ENCODE measurements at places on chromosomes 5 and 9.
A peak's percentile ranks its signal among the peaks of the same experiment; 100 is the strongest.

- no peak for DNase-seq
Measured at GRCh38 chr9:137088121-137088520, 1.3 kb downstream of the MAN1B1 start.

GRCh38 chr9:117480253-117480652 lies 65.4 kb upstream of the ASTN2 start:
- DNase-seq, result no peak

GRCh38 chr5:180960209-180960608 lies 28.4 kb upstream of the BTNL3 start:
- DNase-seq, result no peak

GRCh38 chr5:176737746-176738636 lies 72.4 kb upstream of the UNC5A start:
- no peak for DNase-seq

DNA sequence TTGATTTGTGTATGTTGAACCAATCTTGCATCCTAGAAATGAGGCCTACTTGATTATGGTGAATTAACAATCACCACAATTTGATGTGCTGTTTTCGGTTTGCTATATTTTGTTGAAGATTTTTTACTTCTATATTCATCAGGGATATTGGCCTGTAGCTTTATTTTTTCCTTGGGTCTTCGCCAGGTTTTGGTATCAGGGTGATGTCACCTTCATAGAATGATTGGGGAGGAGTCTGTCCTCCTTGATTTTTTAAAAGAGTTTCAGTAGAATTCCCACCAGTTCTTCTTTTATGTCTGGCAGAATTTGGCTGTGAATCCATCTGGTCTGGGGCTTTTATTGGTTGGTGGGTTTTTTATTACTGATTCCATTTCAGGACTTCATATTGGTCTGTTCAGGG lies 115.2 kb downstream of the CPLANE1 start:
- DNase-seq, result peak; percentile 78

- DNase-seq, result peak; percentile 78
Measured at GRCh38 chr5:139392678-139393496, 2.0 kb downstream of the PROB1 start.

- DNase-seq, result no peak
Measured at GRCh38 chr9:89444925-89445765, 52.8 kb downstream of the SEMA4D start.

GRCh38 chr5:40414922-40415321 lies 264.8 kb upstream of the PTGER4 start:
- DNase-seq, result no peak

DNA sequence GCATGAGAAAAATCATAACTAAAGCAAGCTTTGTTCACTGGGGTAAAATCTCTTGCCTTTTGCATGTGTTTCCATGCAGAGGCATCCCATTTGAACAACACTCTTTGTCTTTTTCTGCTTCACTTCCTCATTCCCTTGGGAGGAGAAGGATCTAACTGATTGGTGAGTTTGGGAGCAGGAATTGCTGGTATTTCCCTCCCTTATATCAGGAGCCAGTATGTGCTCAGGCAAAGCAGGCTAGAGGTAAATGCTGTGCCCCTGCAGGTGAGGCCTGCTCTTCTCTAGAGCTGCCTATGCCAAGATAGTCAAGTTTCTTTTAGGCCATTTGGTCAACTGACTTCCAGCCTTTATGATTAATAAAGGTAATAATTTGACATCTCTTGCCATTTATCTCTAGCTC lies 179.9 kb downstream of the COX7C start:
- DNase-seq, result no peak

DNA sequence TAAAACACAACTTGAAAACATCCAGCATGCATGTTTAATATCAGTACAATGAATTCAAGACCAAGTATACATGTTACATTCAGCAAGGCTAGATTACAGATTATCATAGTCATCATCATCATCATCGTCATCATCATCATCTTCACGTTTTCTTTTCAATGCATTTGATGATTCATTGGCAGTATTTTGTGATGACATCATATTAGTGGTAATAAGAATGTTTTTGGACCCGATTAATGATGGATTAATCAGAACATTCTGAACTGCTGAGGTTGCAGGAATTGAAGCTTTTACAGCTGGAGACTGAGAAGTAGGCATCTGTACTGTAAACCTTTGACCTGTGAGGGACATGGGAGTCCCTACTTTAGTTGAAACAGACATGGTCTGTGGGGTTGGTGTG lies 4.5 kb downstream of the AK6 start:
- no peak for DNase-seq

- no peak for DNase-seq
Measured at GRCh38 chr5:3197304-3198073, 398.1 kb upstream of the IRX1 start.

GRCh38 chr9:127474592-127474991 lies 23.3 kb downstream of the LRSAM1 start:
- DNase-seq, result no peak

- DNase-seq, result peak; percentile 53
Measured at GRCh38 chr9:121267689-121268597, at the start of gene GSN. GSN (plus strand) TSS chr9:121268162; CDS start chr9:121301972, 33,810 bp downstream.

- no peak for DNase-seq
Measured at GRCh38 chr5:68766952-68767464, 326.8 kb upstream of the SLC30A5 start.

GRCh38 chr5:57276353-57276752 lies 102.5 kb downstream of the GPBP1 start:
- no peak for DNase-seq

DNA sequence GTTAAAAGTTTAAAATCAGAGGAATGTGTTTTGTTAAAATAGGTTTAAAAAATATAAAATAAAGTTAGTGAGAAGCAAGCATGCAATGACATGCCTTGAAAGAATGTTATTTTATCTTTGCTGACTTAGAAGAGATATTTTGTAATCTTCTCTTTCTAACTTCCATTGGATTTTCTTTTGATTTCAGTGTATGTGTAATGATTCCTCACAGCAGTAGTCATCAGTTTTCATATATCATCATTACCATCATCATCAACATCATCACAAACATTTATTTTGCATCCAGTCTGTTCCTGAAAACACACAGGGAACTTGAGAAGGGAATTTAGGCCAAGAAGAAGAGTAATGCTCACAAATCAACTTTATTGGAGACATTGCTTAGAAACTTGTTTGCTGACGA lies 699.6 kb downstream of the TAF11L14 start:
- DNase-seq, result peak; percentile 24

DNA sequence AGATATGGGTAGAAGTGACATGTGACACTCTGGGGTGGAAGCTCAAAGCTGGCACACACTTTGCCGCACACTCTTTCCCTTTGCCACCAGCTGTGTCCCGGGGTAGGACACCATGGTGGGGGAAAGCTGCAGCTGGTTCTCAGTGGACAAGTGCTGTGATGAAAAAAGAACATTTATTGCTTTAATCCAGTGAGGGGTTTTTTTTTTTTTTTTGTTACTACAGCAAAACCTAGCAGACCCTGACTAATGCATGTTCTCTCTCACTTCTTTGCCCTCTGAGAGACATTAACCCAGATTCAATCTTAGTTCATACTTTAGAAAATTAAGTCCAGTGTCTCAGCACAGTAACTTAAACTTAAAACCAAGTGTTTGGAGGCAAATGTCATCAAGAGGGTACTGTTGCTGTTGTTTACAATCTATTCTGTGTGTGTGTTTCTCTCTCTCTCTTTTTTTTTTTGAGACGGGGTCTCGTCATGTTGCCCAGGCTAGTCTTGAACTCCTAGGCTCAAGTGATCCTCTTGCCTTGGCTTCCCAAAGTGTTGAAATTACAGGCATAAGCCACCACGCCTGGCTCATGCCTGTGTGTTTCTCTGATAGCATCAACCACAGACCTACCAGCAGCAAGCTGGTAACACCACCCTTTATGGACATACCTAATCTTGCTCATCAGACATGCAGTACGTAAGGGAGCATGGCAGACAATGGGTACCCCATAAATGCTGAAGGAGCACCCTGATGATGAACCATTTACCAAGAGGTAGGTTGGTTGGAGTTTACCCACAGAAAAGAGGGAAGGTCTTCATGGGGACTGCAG lies 84.7 kb upstream of the TBC1D2 start:
- no peak for DNase-seq

- DNase-seq, result peak; percentile 12
Measured at GRCh38 chr5:75720882-75721281, 3.6 kb upstream of the POC5 start.

- DNase-seq, result peak; percentile 21
Measured at GRCh38 chr5:106094839-106095238, 1575.9 kb downstream of the EFNA5 start.

- DNase-seq, result peak; percentile 86
Measured at GRCh38 chr9:38024036-38024681, 44.9 kb downstream of the SHB start.

GRCh38 chr9:117093891-117094844 lies 320.7 kb downstream of the ASTN2 start:
- peak; percentile 21 for DNase-seq

DNA sequence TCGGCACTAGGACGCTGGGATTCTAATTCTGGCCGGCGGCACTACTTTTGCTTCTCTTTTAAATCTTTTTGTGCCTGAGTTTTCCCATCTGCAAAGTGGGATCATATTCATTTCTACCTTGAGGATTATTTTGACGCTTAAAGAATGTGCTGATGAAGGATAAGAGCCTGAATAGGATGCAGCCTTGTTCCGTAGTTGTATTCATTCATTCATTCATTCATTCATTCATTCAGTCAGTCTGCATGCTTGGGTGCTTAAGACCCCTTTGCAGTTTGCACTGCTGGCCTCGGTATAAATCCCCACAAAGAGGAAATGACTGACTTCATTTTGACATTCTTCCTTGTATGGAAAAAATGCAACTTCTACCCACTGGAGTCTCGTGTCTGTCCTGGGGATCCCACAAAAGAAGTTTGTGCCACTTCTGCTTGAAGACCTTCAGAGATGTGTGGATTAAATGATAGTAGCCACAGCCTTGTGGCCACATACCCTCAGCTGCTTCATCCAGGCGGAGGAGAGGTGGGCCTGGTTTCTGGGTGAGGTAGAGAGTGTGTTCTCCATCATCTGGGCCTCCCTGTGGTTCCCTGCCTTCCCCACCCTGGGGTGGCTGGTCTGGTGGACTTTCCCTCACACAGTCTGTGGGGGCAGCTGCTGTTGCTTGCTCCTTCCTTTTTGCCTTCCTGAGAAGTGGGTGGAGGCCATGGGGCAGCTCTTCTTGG lies 62.6 kb downstream of the PPARGC1B start:
- no peak for DNase-seq

DNA sequence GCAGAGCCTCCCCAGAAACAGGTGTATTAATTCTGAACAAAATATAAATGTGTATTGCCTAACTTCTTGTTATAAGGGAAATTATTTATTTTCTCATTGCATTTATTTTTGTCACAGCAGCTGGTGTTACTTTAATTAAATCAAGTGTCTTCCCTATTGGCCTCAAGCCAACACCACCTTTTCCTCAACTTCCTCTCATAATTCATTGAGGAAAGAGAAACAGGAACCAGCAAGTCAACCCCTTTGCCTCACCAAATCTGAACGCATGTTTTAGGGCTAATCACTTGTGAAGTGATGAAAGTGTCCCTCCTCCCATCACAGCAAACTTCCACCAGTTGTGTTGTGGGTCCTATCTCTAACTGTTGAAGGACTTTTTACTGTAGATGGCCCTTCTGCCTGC lies 73.1 kb downstream of the DIRAS2 start:
- no peak for DNase-seq

- no peak for DNase-seq
Measured at GRCh38 chr9:134230092-134230941, 66.0 kb upstream of the RNU6ATAC start.

- no peak for DNase-seq
Measured at GRCh38 chr5:124393584-124394379, 352.7 kb downstream of the ZNF608 start.

- DNase-seq, result peak; percentile 73
Measured at GRCh38 chr9:86731511-86732063, 215.7 kb downstream of the GAS1 start.

- DNase-seq, result peak; percentile 49
Measured at GRCh38 chr5:73912821-73913271, 286.9 kb downstream of the ARHGEF28 start.

GRCh38 chr5:175588709-175589429 lies 69.0 kb upstream of the HRH2 start:
- no peak for DNase-seq

DNA sequence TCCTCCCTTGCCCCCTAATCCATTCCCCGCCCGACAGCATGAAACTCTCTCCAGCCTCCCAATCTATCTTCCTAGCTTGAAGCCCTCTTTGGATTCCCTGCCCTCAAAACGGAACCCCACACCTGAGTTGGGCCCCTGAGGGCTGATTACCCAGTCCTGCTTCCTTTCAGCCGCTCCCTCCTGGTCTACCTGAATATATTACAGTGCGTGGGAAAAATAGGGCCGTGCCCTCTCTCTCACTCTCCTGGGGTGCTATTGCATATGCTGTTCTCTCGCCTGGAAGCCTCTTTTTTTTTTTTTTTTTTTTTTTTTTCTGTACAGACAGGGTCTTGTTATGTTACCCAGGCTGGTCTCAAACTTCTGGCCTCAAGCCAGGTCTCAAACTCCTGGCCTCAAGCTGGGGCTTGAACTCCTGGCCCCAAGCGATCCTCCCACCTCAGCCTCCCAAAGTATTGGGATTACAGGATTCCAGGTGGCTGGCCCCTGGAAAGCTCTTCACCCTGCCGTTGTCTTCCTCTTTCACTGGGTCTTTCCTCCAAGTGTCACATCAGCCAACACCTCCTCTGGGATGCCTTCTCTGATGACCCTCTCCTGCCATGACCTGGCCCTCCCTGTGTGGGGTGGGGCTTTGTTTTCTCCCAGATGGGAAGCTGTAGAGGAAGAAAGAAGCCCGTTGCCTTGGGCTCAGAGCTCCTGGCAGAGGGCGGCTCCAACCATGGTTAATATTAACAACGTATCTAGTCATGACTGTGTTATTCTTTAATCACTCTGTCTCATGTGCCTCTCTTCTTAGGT lies 8.2 kb downstream of the DNM1 start:
- no peak for DNase-seq

DNA sequence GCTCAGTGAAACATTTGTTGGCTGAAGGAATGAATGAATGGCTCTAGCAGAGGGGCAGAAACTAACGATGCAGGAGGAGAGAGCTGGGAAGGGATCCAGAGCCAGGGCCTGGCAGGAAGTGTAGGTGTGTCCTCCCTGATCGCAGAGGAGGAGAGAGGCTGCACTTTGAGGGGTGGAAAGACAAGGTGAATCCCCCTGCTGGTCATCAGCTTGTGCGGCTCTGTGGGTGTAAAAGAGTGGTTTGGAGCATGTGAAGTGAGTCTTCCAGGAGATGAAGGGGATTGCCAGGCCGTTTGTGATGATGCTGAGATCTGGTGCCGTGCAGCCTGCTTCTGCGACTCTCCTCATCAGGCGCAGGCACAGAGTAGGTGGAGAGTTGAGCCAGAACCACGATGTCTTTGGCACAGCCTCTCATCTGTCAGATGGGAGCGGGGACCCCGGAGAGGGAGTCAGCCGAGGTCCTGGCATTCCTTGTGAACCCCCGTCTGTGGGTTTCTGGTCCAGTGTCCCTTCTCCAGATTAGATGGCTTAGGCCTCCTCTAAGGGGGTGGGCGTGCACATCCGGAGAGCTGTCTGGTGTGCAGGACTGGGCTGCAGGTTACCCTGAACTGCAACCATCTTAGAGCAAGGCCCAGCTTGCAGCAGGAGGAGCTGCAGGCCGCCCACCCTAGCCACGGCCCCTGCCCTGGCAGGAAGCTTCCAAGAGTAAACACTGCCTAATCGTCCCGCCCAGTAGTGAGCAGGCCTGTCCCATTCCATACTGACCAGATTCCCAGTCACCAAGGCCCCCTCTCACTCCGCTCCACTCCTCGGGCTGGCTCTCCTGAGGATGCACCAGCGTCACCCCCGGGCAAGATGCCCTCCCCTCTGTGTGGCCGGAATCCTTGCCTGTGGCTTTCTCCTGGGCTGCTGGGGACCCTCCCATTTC lies at the start of gene ADAMTS13:
Gene ADAMTS13, plus strand, starts transcription at position 753 of the 928 bp plus-strand sequence. Its CDS starts 77 bp downstream, at position 830.
- peak; percentile 11 for DNase-seq
